ENCODE measurements at places on chromosomes 2 and 18.

GRCh38 chr2:64234785-64235184, 90.6 kb upstream of the PELI1 start:
- no peak for DNase-seq
- no peaks in the 10 kb centered on the region for H3K27me3 ChIP-seq
- peaks cover 5% of the 10 kb centered on the region for H3K4me1 ChIP-seq
- H3K27ac ChIP-seq: peak overlapping the region; percentile 16

GRCh38 chr2:226002438-226002837, 602.9 kb downstream of the NYAP2 start:
- H3K4me1 ChIP-seq: no peaks in the 10 kb centered on the region
- DNase-seq: no peak
- no peak overlapping the region for H3K4me3 ChIP-seq
- no peaks in the 10 kb centered on the region for H3K27me3 ChIP-seq
- no peaks in the 10 kb centered on the region for H3K36me3 ChIP-seq

DNA sequence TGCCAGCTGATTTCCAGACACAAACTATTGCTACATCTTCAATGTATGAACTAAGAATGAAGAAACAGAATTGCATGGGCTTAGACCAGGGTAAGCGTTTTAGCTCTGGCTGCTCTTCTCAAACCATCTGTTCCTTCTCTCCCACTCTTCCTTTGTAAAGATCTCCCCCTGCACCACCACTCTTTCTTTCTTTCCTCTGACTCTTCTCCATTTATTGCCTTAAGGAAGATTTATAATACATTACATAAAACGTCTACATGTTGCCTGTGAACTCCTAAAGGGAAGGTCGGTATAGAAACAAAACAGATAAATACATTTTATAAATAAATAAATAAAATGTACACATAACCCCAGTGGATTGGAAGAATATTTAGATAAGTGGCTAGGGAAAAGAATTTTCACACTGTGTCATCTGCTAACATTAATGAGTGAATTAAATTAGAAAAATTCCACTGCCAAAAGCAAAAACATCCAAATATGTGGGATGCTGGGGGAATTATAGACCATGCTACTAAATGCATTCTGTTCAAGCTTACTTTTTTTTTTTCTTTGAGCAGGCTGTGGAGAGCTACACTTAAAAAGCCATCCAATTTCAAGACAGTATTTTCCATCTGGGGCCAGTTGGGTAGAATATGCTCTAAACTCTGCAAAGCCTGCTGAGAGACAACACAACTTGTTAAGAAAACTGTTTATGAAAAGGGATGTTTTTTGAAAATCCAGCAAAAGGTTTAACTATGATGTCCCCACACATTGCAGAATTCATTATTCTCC, 41.5 kb downstream of the NCKAP5 start:
- no peak overlapping the region for H3K4me3 ChIP-seq
- no peaks in the 10 kb centered on the region for H3K4me1 ChIP-seq
- H3K36me3 ChIP-seq: no peaks in the 10 kb centered on the region

DNA sequence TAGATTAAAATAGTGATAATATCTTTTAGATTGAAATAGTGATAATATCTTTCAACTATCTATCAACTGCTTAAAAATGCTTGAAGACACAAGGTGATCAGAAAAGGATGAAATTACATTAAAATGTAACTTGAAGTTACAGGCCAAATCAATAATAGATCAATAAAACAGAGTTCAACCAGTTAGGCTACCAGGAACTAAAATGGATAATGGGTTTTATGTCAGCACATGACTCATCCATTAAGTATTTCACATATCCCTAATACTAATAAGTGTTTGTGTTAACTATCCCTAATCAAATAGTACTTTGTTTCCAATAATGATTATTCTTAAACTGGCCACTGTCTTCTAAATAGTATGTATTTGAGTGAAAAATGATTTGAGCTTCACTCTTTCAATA, 33.7 kb downstream of the CERKL start:
- peaks cover 9% of the 10 kb centered on the region for H3K4me1 ChIP-seq
- DNase-seq: no peak
- no peaks in the 10 kb centered on the region for H3K36me3 ChIP-seq

DNA sequence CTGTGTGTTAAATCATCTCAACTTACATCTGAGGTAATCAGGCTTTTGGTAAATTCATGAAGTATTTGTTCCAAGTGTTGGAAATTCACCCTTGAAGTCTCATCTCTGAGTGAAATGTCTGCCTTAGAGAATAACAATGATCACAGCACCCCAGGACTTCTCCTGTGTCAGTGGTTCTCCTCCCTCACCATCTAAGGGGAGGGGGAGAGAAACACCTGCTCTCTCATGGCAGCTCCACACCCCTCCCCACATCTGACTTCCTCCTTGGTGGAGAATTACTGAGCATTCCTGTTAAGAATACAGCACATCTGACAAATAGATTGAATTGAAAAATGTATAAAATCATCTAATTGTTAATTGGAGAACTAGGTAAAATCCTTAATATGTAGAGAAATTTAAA, 532.1 kb downstream of the RNF144A start:
- no peak overlapping the region for H3K4me3 ChIP-seq
- no peaks in the 10 kb centered on the region for H3K4me1 ChIP-seq
- H3K27me3 ChIP-seq: no peaks in the 10 kb centered on the region
- H3K27ac ChIP-seq: no peak overlapping the region
- no peaks in the 10 kb centered on the region for H3K36me3 ChIP-seq

DNA sequence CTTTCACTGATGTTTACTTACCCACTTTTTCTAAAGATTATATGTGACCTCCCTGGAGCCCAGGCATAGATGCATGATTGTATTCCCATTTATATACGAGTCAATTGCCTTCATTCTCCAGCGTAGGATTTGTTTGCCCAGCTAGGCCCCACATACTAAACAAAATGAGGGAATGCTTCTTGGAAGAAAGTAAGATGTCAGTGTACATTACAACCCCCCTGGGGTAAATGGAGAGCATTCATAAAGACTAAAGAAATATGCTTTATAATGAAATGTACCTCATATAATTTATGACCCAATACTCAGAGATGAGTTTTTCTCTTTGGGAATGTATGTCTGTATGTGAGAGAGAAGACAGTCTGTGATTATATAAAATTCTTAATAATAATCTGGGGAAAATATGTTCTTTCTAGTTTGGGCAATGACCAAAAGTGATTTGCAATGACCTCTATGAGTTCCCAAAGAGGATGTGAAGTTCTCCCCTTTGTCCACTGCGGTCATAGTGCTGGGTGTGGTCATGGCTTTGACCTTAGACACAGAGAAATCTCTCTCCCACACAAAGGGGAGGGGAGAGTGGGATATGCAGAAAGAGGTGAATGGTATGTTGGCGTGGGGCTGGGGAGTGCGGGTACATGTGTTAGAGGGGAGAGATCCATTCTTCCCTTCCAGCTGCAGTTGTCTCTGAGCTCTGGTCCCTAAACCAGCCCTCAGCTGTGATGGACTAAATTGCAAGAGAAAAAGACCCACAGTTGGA, 175.6 kb downstream of the EN1 start:
- DNase-seq: no peak
- no peak overlapping the region for H3K27ac ChIP-seq
- H3K4me3 ChIP-seq: no peak overlapping the region
- no peaks in the 10 kb centered on the region for H3K36me3 ChIP-seq
- no peaks in the 10 kb centered on the region for H3K27me3 ChIP-seq

DNA sequence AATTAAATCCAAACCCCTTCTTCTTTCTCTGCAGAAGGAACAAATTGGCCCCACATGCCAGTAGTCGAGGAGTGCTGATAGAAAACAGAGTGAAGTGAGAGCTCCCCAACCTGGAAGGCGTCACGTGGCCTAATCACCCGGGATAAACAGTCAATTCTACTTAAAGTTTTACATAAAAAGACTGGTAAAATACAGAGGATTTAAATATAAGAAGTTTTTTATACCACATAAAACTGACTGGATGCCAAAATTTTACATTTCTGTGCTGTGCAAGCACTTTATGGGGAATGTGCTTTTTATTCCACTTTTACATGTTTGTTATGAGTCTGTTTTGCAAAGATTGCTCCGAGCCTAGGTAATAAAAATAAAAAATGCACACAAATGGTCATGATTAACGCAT, 1586.8 kb upstream of the ACVR2A start:
- no peak for DNase-seq
- H3K4me3 ChIP-seq: no peak overlapping the region
- no peaks in the 10 kb centered on the region for H3K27me3 ChIP-seq
- H3K27ac ChIP-seq: no peak overlapping the region
- H3K36me3 ChIP-seq: no peaks in the 10 kb centered on the region
- H3K4me1 ChIP-seq: no peaks in the 10 kb centered on the region

GRCh38 chr2:233862261-233862768, 5.9 kb downstream of the MSL3B start:
- H3K4me1 ChIP-seq: no peaks in the 10 kb centered on the region
- no peak overlapping the region for H3K27ac ChIP-seq
- DNase-seq: no peak
- no peak overlapping the region for H3K4me3 ChIP-seq
- no peaks in the 10 kb centered on the region for H3K36me3 ChIP-seq
- no peaks in the 10 kb centered on the region for H3K27me3 ChIP-seq

GRCh38 chr2:64750001-64750816, 96.5 kb upstream of the SERTAD2 start:
- H3K36me3 ChIP-seq: no peaks in the 10 kb centered on the region
- peak overlapping the region; percentile 97 for H3K27ac ChIP-seq
- peak overlapping the region; percentile 92 for H3K4me3 ChIP-seq
- peak; percentile 87 for DNase-seq
- H3K4me1 ChIP-seq: peaks cover 3% of the 10 kb centered on the region

DNA sequence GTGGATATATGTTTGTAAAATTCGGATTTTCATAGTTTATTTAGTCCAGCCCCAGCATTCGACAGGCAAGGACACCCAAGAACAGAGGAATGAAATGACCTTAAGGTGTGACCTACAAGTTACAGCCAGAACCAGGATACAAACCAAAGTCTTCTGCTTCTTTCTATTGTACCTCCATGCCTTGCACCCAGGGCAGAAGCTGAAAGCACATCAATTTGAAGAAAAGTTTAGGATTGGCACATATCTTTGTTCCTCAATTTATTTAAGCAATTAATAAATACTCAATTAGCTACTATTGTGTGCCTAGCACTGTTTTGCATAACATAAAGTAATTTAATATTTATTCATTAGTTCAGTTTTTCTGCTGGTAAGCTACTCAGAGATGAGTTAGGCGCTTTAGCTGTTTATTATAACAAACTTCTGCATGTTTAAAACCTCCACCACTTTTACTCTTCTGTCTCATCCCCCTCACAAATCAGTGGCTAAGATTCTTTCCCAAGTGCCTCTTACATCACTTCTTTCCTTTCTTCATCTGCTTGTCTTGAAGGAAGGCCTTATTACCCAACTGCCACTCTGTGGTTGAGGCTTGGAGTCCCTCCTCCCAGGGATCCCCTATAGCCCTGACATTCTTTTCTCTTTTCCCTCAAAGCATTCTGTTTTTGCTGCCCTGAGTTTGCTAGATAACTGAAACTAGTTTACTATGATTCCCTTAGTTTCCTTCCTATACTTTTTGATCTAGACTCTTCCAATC, 37.1 kb upstream of the DARS1 start:
- H3K27ac ChIP-seq: no peak overlapping the region
- no peaks in the 10 kb centered on the region for H3K36me3 ChIP-seq
- no peaks in the 10 kb centered on the region for H3K4me1 ChIP-seq
- no peak for DNase-seq
- H3K4me3 ChIP-seq: no peak overlapping the region

- peaks cover 7% of the 10 kb centered on the region for H3K4me1 ChIP-seq
- H3K36me3 ChIP-seq: no peaks in the 10 kb centered on the region
- H3K4me3 ChIP-seq: no peak overlapping the region
- H3K27me3 ChIP-seq: no peaks in the 10 kb centered on the region
- no peak overlapping the region for H3K27ac ChIP-seq
These were observed 92.8 kb upstream of the OTOS start for GRCh38 chr2:240232961-240233884.

Measured in kidney (tissue), 22 donors.